ENCODE measurements at places on chromosomes 4 and X. TPM values are rescaled to one million over a fixed set of nuclear protein-coding genes. Genes with fewer than 3 reads are reported as not detected.

DNA sequence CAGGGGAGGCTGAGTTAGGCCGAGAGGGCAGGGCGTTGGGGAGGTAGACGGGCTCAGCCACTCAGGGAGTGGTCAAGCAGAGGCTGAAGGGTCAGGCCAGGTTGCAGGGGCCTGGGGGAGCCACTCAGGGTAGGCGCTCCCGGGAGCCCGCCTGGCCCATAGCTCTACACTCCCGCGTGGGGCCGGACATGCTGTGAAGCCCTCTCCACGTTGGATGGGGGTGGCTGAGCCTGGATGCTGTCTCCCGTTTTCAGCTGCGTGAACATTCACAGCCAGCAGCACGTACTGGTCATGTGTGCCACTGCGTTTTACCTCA is 14.0 kb upstream of the MSANTD1 start:
- H3K36me3 ChIP-seq: peaks cover 65% of the 10 kb centered on the region
- H3K27me3 ChIP-seq: no peaks in the 10 kb centered on the region
- no peak overlapping the region for H3K4me3 ChIP-seq
- H3K4me1 ChIP-seq: no peaks in the 10 kb centered on the region
- no peak for DNase-seq

The TAF7L gene
- polyA plus RNA-seq: 0.22 TPM

GRCh38 chr4:40043786-40044185 is 12.9 kb upstream of the N4BP2 start:
- H3K27ac ChIP-seq: no peak overlapping the region
- no peak for DNase-seq
- no peak overlapping the region for H3K4me3 ChIP-seq
- no peaks in the 10 kb centered on the region for H3K4me1 ChIP-seq

DNA sequence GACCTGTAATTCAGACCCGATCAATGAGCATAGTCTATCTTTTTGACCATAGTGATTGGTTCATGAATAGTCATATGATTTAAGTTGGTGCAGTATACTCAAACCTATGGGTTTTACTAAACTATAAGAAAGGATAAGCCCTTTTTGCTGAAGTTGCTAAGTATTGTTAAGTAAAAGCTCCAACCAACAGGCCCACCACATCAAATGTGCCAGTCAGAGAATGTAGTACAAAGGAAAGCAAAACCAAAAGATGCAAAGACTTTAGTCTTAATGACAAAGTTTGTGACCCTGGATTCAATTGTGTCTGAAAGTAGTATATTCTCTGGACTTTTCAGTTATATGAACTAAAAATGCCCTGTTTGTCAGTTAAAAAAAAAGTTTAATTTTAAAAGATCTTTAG is 208.1 kb upstream of the TET2 start:
- no peaks in the 10 kb centered on the region for H3K4me1 ChIP-seq
- no peaks in the 10 kb centered on the region for H3K27me3 ChIP-seq
- no peak for DNase-seq
- H3K36me3 ChIP-seq: no peaks in the 10 kb centered on the region
- no peak overlapping the region for H3K27ac ChIP-seq
- no peak overlapping the region for H3K4me3 ChIP-seq

DNA sequence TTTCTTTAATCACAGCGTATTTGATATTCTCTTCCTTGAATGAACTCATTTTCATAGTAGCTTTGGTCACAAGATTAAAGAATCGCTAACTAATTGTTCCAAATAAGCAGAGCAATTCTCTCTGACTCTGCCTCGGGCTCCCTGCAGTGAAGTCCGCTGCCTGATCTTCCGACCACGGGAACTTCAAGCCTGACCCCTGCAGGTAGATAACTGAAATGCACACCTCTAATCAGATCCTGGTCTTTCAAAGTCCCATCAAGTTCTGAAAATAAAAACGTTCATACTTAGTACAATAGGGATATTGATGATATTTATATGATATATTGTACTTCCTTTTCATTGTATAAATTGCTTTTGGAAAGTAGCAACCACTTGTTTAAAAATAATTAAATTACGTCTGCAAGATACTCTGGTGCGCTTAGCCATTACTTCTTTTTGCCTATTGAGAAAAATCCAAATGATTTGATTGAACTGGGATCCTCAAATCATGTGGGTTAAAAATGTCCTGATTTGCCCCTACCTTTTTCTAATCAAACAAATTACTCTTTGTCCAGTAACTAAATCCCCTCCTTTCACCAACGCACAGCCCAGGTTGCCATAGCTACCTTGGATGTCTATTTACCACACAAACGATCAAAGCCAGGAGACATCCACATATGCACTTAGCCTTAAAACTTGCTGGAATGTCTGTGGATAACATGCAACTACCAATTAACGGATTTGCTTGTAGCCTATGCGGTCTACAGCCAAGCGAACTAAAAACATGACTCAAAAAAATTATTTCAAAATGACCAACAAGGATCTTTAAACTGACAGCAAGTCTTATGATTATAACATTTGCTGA is 4.2 kb downstream of the MID1 start:
- no peaks in the 10 kb centered on the region for H3K36me3 ChIP-seq
- peaks cover 7% of the 10 kb centered on the region for H3K4me1 ChIP-seq

The CLDN34 gene
- polyA plus RNA-seq: 0.14 TPM

The CT83 gene
- not detected for polyA plus RNA-seq

DNA sequence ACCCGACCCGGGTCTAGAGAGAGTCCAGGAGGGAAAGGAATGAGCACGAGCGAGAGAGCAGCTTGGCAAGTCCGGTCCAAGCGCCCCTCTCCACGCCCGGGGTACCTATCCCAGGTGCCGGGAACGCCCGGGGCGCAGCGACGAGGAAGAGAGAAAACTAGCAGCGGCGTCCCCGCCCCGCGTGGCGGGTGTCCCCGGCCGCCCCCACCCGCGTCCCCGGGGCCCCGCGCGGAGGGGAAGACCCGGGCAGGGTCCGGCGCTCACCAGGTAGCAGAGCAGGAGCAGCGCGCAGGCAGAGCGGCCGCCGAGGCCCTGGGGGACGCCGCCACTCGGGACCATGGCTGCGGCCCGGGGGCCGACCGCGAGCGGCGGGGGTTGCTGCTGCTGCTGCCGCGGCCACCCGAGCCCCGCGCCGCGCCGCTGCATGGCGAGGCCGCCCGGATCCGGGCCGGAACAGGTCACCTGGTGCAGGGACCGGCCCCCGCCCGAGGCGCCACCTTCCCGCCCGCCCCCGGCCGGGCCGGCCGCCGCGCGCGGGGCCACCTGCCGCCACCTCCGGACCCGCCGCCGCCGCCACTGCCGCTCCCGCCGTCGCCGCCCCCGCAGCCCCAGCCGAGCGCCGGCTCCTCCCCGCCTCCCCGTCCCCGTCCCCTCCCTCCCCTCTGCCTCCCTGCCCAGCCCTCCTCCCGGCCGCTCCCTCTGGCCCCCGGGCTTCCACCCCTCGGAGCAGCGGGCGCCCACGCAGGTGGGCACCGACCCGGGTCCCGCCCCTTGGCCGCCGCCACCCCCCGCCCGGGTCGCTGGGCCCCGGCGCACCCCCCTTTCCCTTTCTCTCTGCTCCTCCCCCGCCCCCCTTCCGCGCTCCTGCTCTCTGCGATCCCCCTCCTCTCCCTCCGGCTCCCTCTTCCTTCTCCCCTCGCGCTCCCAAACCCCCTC is at the start of gene SEL1L3:
TSS of gene SEL1L3 (minus strand) at position 578 of the 936 bp plus-strand sequence. CDS start at position 426, 152 bp downstream.
- H3K4me1 ChIP-seq: peaks cover 2% of the 10 kb centered on the region
- H3K4me3 ChIP-seq: peak within 1 kb of the TSS; percentile 49
- no peak for DNase-seq
- H3K27me3 ChIP-seq: no peaks in the 10 kb centered on the region
- no peaks in the 10 kb centered on the region for H3K36me3 ChIP-seq

The ARR3 gene
- not detected for polyA plus RNA-seq

DNA sequence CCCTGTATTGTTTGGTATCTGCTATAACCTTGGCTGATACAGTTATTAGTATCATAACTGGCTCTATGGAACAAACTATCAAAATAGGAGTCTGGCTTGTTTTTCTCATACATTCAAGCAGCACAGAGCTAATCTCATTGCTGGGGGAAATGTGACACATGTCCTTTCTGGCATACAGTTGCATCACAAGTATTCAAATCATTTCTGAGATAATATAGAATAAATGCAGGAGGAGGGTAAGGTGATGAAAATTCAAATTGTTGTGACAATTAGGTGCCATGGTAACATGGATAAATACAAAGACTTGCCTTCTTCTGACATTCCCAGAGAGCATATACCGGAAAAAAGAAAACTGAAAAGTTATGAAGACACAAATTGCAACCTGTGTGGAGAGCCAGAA is 2706.8 kb downstream of the ARAP2 start:
- no peak for DNase-seq
- no peak overlapping the region for H3K4me3 ChIP-seq
- no peaks in the 10 kb centered on the region for H3K36me3 ChIP-seq
- H3K27me3 ChIP-seq: no peaks in the 10 kb centered on the region

GRCh38 chr4:99645638-99646037 is 12.0 kb downstream of the C4orf54 start:
- H3K27me3 ChIP-seq: peaks cover 5% of the 10 kb centered on the region
- no peak overlapping the region for H3K27ac ChIP-seq
- DNase-seq: no peak
- H3K4me1 ChIP-seq: no peaks in the 10 kb centered on the region
- H3K4me3 ChIP-seq: no peak overlapping the region

The VCX gene
- not detected for polyA plus RNA-seq

Measured in IMR-90 (cell line).